Aortic smooth muscle cell (primary cell): ENCODE measurements at places on chromosomes 11 and 22. TPM values are rescaled to one million over a fixed set of nuclear protein-coding genes. Genes with fewer than 3 reads are reported as not detected.

Gene CEND1
- total RNA-seq = 0.66 and 0.75 TPM in 2 replicates

Gene OR51B5
- total RNA-seq = 0.19 and 0.40 TPM in 2 replicates

Gene SGSM1
- total RNA-seq = 1.5 and 2.6 TPM in 2 replicates

Gene CCDC89
- 5.8 and 6.0 TPM in 2 replicates for total RNA-seq

Gene STK33
- 0.12 and 0.26 TPM in 2 replicates for total RNA-seq

Gene OR51E1
- not detected in 2 replicates for total RNA-seq

Gene YAP1
- 131 and 139 TPM in 2 replicates for total RNA-seq

Gene KIF18A
- total RNA-seq = 7.8 and 13.9 TPM in 2 replicates

Gene TRIM34
- 16.4 and 21.3 TPM in 2 replicates for total RNA-seq

Gene NLRP6
- total RNA-seq = not detected in 2 replicates

Gene PDE3B
- 2.4 and 3.3 TPM in 2 replicates for total RNA-seq

Gene SRSF8
- 15.6 and 16.8 TPM in 2 replicates for total RNA-seq

Gene GGTLC3
- not detected in 2 replicates for total RNA-seq

Gene CLDN5
- total RNA-seq = 7.7 and 17.2 TPM in 2 replicates

Gene SLC43A3
- 10.3 and 16.4 TPM in 2 replicates for total RNA-seq

Gene OR52A1
- not detected in 2 replicates for total RNA-seq

Gene APOL3
- 34.0 and 35.8 TPM in 2 replicates for total RNA-seq

Gene PGGHG
- 8.1 and 9.5 TPM in 2 replicates for total RNA-seq
